ENCODE measurements at places on chromosomes 13 and 19.

GRCh38 chr19:5536337-5536894, 31.3 kb downstream of the TINCR start:
- DNase-seq: peak; percentile 77

DNA sequence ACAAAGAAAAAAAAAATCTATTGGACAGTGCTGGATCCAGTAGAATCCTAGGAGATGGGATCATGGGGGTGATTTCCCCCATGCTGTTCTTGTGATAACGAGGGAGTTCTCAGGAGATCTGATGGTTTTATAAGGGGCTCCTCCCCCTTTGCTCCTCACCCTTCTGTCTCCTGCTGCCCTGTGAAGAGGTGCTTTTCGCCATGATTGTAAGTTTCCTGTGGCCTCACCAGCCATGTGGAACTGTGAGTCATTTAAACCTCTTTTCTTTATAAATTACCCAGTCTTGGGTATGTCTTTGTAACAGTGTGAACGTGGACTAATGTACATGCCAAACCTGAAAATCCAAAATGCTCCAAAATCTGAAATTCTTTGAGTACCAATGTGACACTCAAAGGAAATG, 45.5 kb downstream of the ARHGEF7 start:
- DNase-seq: no peak

GRCh38 chr13:26722321-26722720, 38.3 kb downstream of the GPR12 start:
- no peak for DNase-seq

GRCh38 chr19:10516064-10516385, 1.2 kb downstream of the S1PR5 start:
- no peak for DNase-seq

DNA sequence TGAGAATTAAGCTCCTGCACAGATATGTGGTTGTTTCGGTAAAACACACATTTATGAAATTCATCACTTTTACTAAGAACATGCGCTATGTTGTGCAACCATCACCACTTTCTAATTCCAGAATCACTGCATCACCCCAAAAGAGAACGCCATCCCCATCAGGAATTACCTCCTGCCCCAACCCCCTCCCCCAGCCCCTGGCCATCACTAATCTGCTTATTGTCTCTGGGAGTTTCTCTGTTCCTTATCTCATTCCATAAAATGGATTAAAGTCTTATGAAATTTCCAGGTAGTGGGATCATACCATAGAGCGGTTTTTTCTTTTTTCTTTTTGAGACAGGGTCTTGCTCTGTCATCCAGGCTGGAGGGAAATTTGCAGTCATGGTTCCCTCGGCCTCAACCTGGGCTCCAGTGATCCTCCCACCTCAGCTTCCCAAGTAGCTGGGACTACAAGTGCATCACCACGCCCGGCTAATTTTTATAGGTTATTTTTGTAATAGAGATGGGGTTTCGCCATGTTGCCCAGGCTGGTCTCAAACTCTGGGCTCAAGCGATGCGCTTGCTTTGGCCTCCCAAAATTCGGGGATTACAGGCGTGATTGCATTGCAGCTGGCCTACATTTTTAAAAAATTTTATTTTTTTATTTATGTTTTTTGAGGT, 3.5 kb downstream of the ZSCAN5B start:
- no peak for DNase-seq

- DNase-seq: no peak
Observed at GRCh38 chr19:47155148-47155547, 24.5 kb downstream of the SAE1 start.

DNA sequence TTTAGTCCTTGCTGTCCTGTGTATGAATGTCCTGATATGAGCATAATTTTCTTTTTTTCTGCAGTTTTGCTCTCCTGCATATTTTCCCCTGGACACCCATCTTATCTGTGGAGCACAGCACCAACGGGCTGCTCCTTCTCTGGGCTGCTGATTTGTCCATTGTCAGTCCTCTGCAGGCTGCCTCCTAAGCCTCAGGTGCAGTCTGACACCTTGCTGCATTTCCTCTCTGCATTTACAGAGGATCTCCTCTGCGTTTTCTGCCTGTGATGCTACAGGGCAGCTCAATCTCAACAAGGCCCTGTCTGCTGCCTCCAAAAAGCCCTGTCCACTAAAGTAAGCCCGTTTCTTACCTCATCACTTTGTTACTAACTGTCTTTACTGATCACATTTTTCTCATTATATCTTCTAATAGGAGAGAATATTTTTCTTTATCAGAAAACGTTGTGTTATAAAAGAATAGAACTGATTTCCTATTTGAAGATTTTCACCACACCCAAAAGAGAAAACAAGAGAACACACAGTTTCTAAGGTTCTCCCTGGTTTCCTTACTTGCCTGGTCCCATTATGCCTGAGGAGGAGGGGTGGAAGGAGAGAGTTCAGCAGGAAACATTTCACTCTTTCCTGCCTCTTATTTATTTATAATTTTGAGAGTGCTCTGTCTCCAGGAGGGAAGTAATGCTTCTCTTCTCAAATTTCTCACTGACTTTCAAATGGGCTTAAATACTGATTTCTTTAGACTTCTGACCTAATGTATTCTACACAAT, 65.6 kb upstream of the TDRD3 start:
- DNase-seq: no peak

GRCh38 chr13:70107125-70107497, 515 bp upstream of the ATXN8OS start:
- DNase-seq: peak; percentile 54

GRCh38 chr13:97627566-97627965, 193.6 kb downstream of the RAP2A start:
- DNase-seq: no peak

DNA sequence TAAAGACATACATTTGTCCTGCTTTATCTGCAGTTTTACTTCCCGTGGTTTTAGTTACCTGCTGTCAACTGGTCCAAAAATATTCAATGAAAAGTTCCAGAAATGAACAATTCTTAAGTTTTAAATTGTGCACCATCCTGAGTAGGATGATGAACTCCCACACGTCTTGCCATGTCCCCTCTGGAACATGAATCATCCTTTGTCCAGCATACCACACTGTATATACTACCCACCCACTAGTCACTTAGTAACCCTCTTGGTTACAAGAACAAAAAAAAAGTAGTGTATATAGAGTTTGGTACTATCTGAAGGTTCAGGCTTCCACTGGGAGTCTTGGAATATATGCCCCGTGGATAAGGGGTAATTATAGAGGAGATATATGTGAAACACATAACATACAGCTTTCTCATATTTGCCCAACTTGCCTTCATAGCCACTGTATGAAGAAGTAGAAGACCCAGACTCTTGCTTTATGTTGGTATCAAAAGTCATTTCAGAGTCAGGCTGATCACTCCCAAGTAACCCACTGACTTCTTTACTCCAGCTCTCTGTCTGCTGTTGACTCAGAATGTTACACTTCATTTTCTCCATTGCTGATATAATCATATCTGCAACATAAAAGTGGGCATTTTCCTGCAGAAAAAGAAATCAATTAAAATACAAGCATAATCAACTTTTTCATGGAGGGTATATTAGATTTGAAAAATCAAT, 19.3 kb downstream of the RUBCNL start:
- DNase-seq: no peak

- DNase-seq: no peak
Observed at GRCh38 chr19:1843646-1844394, 4.5 kb downstream of the REXO1 start.

- no peak for DNase-seq
Observed at GRCh38 chr19:6999933-7000332, 21.3 kb downstream of the MBD3L2B start.

- DNase-seq: no peak
Observed at GRCh38 chr13:21960108-21960507, 289.2 kb downstream of the FGF9 start.

GRCh38 chr19:58357481-58358145, 4.3 kb upstream of the A1BG start:
- no peak for DNase-seq

GRCh38 chr19:940591-941291, 14.9 kb downstream of the ARID3A start:
- peak; percentile 56 for DNase-seq

GRCh38 chr13:59477011-59477410, 686.7 kb downstream of the DIAPH3 start:
- no peak for DNase-seq

GRCh38 chr13:33496336-33496735, 210.8 kb upstream of the STARD13 start:
- DNase-seq: no peak

- no peak for DNase-seq
Observed at GRCh38 chr19:38385804-38386257, 2.0 kb downstream of the GGN start.

DNA sequence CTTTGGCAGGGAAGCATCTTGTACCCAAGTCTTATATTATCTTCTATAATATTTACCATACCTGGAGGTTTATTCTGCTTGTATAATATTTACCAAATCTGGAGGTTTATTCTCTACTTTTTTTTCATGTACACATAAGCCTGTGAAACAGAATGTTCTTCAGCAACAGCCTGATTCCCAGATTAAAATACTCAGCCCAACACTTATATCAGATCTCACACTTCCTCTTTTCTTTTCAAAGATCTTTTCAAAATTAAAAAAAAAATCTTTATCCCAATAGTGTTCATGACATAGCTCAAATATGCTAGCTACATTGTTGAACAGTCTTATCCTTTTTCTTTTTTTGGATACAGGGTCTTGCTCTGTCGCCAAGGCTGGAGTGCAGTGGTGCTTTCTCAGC, 300.7 kb downstream of the LMO7 start:
- DNase-seq: no peak

DNA sequence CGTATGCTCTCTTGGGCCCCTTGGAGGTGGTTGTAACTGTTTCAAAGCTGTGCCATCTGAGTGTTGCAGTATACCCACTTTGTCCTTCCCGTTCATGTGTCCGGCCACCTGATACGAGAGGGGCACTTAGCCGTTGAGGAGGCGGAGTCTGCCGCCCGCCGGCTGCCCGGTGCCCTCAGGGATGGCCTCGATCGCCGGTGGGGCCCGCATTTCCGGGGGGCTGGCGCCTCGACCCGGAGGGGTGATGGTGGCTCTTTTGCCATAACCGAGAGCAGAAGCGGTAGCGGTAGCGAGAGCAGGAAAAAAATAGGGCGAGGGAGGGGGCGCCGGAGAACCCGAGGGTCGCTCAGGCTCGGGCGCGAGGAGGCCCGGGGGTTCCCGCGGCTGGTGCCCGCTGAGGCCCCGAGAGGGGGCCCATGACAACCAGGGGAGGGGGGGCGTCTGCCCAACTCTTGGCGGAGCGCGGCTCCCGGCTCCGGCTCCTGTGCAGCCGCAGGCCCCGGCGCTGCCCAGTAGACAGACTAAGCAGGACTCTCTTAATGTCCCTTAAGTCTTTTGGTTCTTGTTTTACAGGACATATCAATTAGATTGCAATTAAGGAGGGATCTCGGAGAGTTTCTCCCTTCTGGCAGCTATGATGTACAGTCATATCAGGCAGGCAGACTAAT, 342.7 kb upstream of the SGCG start:
- DNase-seq: peak; percentile 6

DNA sequence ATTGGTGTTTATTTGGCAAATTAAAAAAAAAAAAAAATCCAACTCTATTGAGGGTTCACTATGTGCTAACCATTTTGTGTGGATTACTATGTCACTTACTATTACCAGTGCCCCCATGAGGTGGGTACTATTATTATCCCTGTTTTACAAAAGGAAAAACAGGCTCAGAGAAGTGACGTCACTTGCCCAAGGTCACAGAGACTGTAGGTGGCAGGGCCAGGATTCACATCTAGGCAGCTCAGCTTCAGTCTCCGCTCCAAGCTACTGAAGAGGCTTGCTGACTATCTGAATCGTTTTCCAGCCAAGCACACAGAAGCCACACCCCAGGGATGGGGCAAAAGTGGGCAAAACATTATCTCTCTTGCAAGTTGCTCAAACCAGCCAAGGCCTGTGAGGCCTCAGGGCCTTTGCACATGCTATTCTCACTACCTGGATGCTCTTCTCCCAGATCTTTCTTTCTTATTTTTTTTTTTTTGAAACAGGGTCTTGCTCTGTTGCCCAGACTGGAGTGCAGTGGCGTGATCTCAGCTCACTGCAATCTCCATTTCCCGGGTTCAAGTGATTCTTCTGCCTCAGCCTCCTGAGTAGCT, 4.8 kb upstream of the ANGPTL8 start:
- DNase-seq: no peak

DNA sequence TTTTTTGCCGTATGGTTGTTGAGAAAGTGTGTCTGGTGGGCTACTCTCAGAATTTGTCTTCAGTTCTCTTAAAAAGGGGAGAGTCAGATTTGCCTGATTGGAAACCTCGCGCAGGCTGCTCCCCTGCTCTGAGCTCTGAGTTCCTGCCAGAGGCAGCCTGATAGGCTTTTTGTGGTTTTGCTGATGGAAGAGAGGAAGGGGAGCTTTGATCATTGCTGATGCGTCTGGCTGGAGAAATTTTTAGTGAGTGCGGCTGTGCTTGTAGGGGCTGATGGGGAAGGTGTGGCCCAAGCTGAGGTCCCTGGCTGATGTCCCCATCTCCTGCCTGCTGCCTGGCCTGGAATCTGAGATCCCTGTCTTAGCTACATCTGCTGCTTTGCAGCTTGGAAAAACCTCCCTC, 2.8 kb downstream of the CHST8 start:
- DNase-seq: no peak

GRCh38 chr13:97234742-97235141, 12.6 kb downstream of the MBNL2 start:
- DNase-seq: no peak

- DNase-seq: no peak
Observed at GRCh38 chr19:33646306-33646705, 24.6 kb downstream of the CHST8 start.

DNA sequence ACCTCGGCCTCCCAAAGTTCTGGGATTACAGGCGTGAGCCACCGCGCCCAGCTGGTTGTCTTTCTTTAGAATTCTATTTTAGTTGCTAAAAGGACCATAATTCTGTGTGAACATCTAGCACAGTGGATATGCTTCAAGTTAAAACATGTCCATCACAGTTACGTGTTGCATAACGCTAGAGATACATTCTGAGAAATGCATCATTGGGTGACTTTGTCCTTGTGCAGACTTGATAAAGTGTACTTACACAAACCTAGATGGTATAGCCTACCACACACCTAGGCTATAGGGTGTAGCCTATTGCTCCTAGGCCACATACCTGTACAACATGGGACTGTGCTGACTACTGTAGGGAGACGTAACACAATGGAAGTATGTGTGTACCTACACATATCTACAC, 35.4 kb downstream of the DOCK9 start:
- DNase-seq: no peak

- DNase-seq: no peak
Observed at GRCh38 chr13:94623316-94623715, 21.7 kb downstream of the GPR180 start.

DNA sequence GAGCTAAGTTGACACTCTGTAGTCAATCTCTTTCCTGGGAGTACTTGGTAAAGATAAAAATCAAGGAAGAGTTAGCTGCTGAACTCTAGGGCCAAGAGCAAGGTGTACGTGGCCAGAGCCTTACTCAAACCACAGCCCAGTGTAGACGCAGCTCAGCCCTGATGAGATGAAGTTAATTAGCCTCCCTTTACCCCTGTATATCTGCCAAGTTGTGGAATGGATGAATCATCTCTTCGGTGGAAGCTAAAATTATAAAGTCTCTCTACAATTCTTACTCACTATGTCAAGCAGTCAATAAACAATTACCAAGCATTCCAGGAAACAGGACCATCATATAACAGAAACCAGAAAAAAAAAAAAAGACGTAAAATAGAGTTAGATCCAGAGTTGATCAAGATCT, 146.9 kb upstream of the UFM1 start:
- no peak for DNase-seq
